ENCODE measurements at places on chromosomes 13 and 19. TPM values are rescaled to one million over a fixed set of nuclear protein-coding genes. Genes with fewer than 3 reads are reported as not detected.

DNA sequence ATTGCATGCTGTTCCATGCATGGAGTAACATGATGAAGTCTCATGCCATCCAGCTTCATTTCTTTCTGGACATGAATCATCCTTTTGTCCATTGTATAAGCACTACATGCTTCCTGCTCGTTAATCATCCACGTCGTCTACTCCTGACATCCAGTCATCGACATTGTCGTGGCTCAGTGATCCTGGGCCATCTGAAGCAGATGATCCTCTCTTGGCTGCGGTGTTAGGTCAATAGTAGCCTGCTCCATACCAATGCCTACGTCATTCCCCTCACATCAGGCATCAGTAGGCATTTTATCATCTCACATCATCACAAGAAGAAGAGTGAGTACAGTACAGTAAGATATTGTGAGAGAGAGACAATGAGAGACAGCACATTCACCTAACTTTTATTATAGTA is 7.9 kb upstream of the MYO16 start:
- peaks cover 5% of the 10 kb centered on the region for H3K4me1 ChIP-seq
- no peaks in the 10 kb centered on the region for H3K27me3 ChIP-seq
- no peak overlapping the region for H3K4me3 ChIP-seq
- no peaks in the 10 kb centered on the region for H3K36me3 ChIP-seq
- H3K27ac ChIP-seq = no peak overlapping the region

DNA sequence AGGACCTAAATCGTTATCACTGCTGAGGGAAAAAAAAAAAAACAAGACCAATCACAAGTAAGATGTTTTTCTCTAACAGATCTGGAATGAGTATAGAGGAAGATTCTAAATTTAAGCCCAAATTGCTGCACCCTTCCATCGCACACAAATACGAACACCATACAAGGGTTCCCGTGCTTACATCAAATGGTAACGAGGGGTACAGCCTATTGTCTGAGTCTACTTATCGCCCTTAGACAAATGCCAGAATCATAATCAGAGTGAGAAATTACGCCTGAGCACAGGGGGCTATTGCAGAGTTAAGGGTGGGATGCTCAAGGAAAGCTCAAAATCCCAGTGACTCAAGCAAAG is 603 bp downstream of the ZC3H13 start:
- no peaks in the 10 kb centered on the region for H3K27me3 ChIP-seq
- no peaks in the 10 kb centered on the region for H3K4me1 ChIP-seq
- no peaks in the 10 kb centered on the region for H3K36me3 ChIP-seq
- peak overlapping the region; percentile 93 for H3K4me3 ChIP-seq
- no peak for DNase-seq
- no peak overlapping the region for H3K27ac ChIP-seq

DNA sequence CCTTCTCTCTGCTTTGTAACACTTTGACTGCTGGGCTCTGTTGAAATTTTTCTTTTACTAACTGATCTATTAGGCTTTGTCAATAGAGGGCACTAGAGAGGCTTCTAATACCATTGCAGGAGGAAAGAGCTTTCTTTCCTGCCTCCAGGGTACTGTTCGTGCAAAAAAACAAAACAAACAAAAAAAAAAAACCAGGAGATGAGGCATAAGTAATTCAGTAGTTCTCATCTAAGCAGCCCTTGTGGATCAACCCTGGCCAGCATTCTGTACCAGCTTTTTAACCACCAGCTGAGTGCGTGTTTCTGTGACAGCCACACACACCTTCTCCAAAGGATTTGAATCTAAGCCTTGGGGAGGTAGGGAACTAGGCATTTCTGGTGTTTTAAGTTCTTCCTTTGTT is 1707.6 kb upstream of the SLC10A2 start:
- H3K36me3 ChIP-seq = peaks cover 5% of the 10 kb centered on the region
- no peak for DNase-seq
- no peak overlapping the region for H3K4me3 ChIP-seq
- no peaks in the 10 kb centered on the region for H3K27me3 ChIP-seq
- H3K27ac ChIP-seq = no peak overlapping the region
- H3K4me1 ChIP-seq = no peaks in the 10 kb centered on the region

GRCh38 chr19:30853036-30853435 is 480.9 kb downstream of the ZNF536 start:
- H3K27me3 ChIP-seq = no peaks in the 10 kb centered on the region
- no peak overlapping the region for H3K27ac ChIP-seq
- H3K36me3 ChIP-seq = no peaks in the 10 kb centered on the region
- no peak overlapping the region for H3K4me3 ChIP-seq
- DNase-seq = no peak
- H3K4me1 ChIP-seq = no peaks in the 10 kb centered on the region

DNA sequence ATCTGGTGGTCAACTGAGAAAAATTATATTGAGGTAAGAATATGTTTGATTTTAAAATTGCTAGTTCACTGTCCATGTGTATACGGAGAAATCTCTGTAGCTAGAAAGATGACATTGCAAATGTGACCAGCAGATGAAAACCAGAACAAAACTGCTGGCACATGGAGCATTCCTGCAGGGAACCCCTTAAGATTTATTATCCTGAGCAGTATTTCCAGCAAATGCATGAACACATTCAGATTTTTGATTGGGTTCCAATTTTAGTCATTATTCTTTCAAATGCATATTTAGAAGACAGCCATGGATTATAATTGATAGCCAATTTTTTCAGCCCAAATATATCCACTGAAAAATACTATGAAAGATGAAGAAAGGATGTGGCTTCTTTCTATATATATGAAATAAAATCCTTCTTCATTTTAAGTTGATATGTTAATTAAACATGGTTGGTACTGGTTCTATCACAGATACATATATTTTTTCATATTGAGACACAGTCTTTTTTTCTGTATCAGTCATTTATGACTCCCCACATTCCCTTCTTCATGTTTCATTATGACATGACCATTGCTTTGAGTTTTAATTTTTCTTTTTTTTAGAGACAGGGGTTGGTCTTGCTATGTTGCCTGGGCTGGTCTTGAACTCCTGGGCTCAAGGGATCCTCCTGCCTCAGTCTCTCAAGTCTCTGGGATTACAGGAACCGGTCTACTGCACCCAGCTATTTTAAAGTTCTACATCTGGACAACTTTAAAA is 376.5 kb downstream of the KLF12 start:
- no peaks in the 10 kb centered on the region for H3K27me3 ChIP-seq
- H3K4me3 ChIP-seq = no peak overlapping the region
- H3K4me1 ChIP-seq = no peaks in the 10 kb centered on the region

- no peaks in the 10 kb centered on the region for H3K27me3 ChIP-seq
- no peak overlapping the region for H3K4me3 ChIP-seq
- H3K27ac ChIP-seq = no peak overlapping the region
- no peaks in the 10 kb centered on the region for H3K4me1 ChIP-seq
- DNase-seq = no peak
These were observed 93.7 kb downstream of the FRY start for GRCh38 chr13:32125221-32125689.

- no peak overlapping the region for H3K27ac ChIP-seq
These were observed 16.5 kb upstream of the IL17D start for GRCh38 chr13:20686863-20687579.

DNA sequence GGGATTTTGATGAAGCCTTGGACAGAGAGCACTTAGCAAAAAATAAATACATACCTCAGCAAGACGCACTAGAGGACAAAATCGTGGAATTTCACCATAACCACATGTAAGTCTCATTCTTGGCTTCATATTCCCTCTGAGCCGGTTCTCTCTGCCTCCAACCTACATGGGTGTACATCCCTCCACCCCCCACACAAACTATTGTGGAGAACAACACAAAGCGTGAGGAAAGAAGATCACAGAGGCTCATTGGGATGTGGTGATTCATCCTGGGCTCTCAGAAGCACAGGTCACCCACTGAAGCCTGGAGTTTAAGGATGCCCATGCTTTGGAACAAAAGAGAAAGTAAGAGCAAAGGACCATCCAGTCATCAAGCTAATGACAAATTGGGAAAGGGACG is 192.2 kb downstream of the STK24 start:
- H3K27ac ChIP-seq = no peak overlapping the region
- H3K4me1 ChIP-seq = no peaks in the 10 kb centered on the region
- H3K4me3 ChIP-seq = no peak overlapping the region

DNA sequence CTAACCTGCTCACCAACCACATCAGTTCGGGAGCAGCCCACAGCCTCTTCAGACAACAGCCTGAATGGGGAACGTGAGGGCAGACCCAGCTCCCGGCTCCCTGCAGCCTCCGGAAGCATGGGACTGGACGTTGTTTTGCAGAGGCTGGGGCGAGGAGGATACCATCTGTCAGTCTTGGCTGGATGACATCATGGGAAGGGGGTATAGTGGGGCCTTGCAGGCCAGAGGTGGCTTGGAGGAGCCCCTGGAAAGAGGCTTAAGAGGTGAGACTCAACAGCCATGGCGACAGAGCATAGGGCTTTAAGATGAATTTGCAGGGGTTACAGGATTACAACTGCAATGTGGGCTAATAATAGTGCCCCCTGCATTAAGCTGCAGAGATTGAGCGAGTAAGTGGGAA is 1.5 kb downstream of the FXYD3 start:
- no peaks in the 10 kb centered on the region for H3K36me3 ChIP-seq
- H3K27me3 ChIP-seq = no peaks in the 10 kb centered on the region
- H3K4me3 ChIP-seq = no peak overlapping the region

GRCh38 chr13:84864341-84864740 is 934.9 kb downstream of the SLITRK6 start:
- no peaks in the 10 kb centered on the region for H3K36me3 ChIP-seq
- H3K27ac ChIP-seq = no peak overlapping the region
- no peak overlapping the region for H3K4me3 ChIP-seq
- H3K27me3 ChIP-seq = no peaks in the 10 kb centered on the region
- DNase-seq = no peak

GRCh38 chr13:101397742-101398141 is 18.6 kb downstream of the NALCN start:
- no peak for DNase-seq
- H3K27me3 ChIP-seq = no peaks in the 10 kb centered on the region
- no peak overlapping the region for H3K4me3 ChIP-seq

DNA sequence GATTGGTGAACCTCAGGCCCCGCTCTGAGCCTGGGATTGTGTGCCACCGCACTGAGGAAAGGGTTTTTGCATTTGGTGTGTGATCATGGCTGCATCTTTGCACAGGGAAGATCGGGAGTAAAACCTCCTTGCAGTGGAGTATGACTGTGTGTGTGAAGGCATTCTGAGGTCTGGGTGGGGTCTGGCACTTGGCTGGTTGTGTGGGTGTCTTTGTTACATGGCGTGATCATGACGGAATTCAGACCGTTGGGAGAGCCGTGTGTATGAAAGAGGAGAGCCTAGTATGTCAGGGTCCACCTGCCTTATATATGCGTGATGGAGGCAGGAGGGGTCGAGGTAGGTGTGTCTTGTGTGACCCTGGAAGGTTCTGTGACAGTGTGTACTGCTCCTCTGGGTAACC is 740 bp upstream of the BEST2 start:
- no peak for DNase-seq
- no peak overlapping the region for H3K27ac ChIP-seq
- H3K27me3 ChIP-seq = no peaks in the 10 kb centered on the region

- no peaks in the 10 kb centered on the region for H3K27me3 ChIP-seq
- no peak overlapping the region for H3K27ac ChIP-seq
- peaks cover 15% of the 10 kb centered on the region for H3K4me1 ChIP-seq
- no peak overlapping the region for H3K4me3 ChIP-seq
These were observed 35.2 kb downstream of the MBNL2 start for GRCh38 chr13:97257228-97257755.

- peak; percentile 62 for DNase-seq
- H3K4me3 ChIP-seq = peak overlapping the region; percentile 91
- no peak overlapping the region for H3K27ac ChIP-seq
- no peaks in the 10 kb centered on the region for H3K27me3 ChIP-seq
- peaks cover 6% of the 10 kb centered on the region for H3K36me3 ChIP-seq
- H3K4me1 ChIP-seq = no peaks in the 10 kb centered on the region
These were observed 20.8 kb upstream of the SEMA6B start for GRCh38 chr19:4580021-4580901.

- no peaks in the 10 kb centered on the region for H3K4me1 ChIP-seq
- no peak overlapping the region for H3K27ac ChIP-seq
- no peaks in the 10 kb centered on the region for H3K27me3 ChIP-seq
- H3K36me3 ChIP-seq = no peaks in the 10 kb centered on the region
- DNase-seq = no peak
These were observed 32.5 kb upstream of the STARD13 start for GRCh38 chr13:33318037-33318436.

- H3K27me3 ChIP-seq = no peaks in the 10 kb centered on the region
- H3K4me3 ChIP-seq = no peak overlapping the region
- H3K4me1 ChIP-seq = no peaks in the 10 kb centered on the region
- no peak overlapping the region for H3K27ac ChIP-seq
- peaks cover 11% of the 10 kb centered on the region for H3K36me3 ChIP-seq
These were observed 17.1 kb downstream of the NAA16 start for GRCh38 chr13:41327994-41328790.

- H3K27me3 ChIP-seq = no peaks in the 10 kb centered on the region
- no peak for DNase-seq
- H3K4me3 ChIP-seq = no peak overlapping the region
- H3K4me1 ChIP-seq = no peaks in the 10 kb centered on the region
- H3K27ac ChIP-seq = no peak overlapping the region
These were observed 23.8 kb downstream of the CYP4F12 start for GRCh38 chr19:15696654-15697194.

DNA sequence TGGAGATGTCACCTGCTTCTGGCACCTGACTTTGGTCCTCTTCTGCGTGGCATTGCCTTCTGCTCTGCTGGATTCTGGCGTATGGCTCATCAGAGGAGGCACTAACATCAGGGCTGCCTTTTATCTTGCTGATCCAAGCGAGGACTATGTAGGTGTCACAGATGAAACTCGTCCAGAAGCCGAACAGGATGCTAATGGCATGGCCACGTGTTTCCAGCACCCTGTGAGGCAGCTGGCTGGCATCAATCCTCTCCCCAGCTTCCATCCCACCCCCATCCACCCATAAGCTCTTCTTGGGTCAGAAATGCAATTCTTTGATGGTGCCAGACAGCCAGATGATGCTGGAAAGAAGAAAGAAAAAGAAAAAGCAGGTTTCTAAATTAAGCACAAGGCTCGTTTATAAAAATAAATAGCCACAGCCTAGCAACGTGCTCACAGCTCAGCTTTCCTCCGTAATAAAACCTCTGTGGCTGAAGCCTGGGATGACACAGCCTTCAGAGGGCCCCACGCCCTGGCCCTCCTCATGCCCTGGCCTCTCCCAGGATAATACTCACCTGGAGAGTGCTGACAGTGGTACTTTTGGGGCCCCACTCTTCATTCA is 212.9 kb upstream of the SERP2 start:
- DNase-seq = no peak
- no peaks in the 10 kb centered on the region for H3K36me3 ChIP-seq
- no peak overlapping the region for H3K4me3 ChIP-seq
- no peaks in the 10 kb centered on the region for H3K27me3 ChIP-seq

- H3K27ac ChIP-seq = no peak overlapping the region
- no peaks in the 10 kb centered on the region for H3K4me1 ChIP-seq
- no peaks in the 10 kb centered on the region for H3K36me3 ChIP-seq
- peaks cover 41% of the 10 kb centered on the region for H3K27me3 ChIP-seq
These were observed 518 bp downstream of the KLF2 start for GRCh38 chr19:16325161-16325527.

CYP4F12 gene
- not detected for total RNA-seq

KIR3DL2 gene
- not detected for total RNA-seq

MBD3L2 gene
- total RNA-seq = not detected

ZNF284 gene
- 3.0 TPM for total RNA-seq

PNMA8B gene
- total RNA-seq = 1.4 TPM

ZNF260 gene
- total RNA-seq = 22.5 TPM

PDX1 gene
- not detected for total RNA-seq

MEF2B gene
- total RNA-seq = 1.3 TPM

GADD45GIP1 gene
- 44.5 TPM for total RNA-seq

SERP2 gene
- total RNA-seq = 2.0 TPM

ZNF221 gene
- total RNA-seq = 6.4 TPM

CEACAM16 gene
- not detected for total RNA-seq

KLK12 gene
- total RNA-seq = not detected

ZNF792 gene
- 7.6 TPM for total RNA-seq

STK24 gene
- total RNA-seq = 131 TPM

S1PR2 gene
- 12.8 TPM for total RNA-seq
